ENCODE measurements at places on chromosomes 2 and 18.

DNA sequence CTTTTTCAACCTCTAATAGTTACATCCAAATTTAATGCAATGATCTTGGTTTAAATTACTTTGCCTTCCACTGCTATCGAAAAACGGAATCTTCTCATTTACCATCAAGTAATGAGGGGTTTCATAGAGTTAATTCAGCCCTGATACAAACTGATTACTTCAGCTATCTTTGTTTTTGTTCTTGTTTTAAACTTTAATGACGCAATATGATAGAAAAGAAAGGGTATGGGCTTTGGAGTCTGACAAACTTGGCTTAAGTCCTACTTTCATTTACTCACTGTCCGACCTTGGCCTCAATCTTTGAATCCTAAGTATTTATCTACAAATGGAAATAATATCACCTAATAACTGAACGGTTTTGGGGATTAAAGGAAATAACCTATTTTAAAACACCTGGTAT, 16.1 kb downstream of the ADAM17 start:
- no peak for DNase-seq

DNA sequence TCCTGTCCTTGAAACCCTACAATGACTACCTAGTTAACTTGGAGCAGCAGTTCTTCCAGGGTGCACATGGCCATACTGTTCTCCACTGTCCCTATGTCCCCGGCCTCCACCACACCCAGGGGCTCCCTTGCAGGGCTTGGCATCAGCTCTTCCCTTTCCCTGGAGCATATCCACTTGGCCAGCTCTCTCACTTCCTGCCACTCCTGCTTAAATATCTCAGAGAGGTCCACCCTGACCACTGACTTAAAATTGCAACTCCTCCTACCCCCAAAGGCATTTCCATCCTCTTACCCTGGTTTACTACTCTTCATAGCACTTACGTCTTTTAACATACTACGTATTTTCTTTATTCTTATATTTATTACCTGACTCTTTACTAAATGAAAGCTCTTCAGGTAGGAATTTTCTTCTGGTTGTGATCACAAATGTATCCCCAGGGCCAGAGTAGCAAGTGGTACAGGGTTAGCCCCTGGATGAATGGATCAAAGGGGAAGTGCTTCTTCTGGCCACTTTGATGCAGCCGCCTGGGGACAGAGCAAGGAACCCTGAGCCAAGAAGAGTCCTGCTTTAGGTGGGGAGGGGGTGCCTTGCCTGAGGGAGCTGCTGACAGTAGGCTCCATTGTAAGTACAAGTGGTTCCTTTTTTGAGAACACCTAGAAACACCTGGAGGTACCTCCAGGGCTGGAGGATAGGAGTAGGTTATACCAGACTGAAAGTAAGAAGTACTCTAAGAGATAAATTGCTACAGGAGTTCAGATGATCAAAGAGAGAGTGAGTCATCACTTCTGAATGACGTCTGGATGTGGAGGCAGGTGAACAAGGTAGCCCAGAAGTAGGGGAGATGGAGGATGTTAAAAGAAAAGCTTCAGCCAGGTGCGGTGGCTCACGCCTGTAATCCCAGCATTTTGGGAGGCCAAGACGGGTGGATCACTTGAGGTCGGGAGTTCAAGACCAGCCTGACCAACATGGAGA, 82.2 kb downstream of the SOCS6 start:
- DNase-seq, result no peak

DNA sequence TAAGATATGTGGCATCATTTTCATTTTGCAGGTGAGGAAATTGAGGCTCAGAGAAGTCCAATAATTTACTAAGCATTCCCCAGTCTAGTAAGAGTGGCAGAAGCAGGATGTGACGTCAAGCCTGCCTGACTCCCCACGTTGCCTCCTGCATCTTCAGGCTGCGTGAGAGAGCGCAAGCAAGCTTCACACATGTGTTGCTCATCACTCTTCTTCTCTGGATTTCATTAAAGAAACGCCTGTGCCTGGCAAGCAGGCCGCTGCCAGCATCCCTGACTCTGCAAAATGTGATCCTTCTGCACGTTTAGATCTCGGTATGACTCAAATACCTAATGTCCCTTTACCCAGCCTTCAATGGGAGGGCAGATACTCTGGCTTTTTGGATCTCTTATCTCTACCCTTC, 96.8 kb downstream of the PRKCE start:
- DNase-seq, result no peak

DNA sequence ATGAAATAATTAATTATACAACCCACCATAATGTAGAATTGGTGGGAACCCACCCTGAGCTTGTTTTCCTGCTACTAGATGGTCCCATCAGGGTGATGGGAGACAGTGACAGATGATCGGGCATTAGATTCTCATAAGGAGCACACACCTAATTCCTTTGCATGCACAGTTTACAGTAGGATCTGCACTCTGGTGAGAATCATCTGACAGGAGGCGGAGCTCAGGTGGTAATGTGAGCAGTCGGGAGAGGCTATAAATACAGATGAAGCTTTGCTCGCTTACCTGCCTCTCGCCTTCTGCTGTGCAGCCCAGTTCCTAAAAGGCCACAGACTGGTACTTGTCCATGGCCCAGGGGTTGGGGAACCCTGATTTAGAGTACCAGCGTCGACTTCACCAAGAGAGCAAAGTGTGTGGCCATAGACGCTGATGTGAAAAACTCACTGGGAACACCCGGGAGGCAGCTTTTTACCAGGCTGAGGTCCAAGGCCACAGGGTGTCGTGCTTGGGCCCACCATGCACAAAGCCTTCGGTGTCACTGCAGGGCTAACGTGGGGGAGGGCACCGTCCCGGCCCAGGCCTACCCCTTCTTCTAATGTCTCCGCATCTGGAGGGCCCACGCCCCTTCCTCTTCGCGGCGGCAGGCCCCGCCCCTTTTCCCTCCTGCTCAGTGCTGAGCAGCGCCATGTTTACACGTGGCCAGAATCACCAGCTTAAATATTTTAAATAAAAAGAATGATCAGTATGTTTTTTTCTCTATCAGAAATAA, 296.8 kb upstream of the HDAC4 start:
- DNase-seq, result no peak

DNA sequence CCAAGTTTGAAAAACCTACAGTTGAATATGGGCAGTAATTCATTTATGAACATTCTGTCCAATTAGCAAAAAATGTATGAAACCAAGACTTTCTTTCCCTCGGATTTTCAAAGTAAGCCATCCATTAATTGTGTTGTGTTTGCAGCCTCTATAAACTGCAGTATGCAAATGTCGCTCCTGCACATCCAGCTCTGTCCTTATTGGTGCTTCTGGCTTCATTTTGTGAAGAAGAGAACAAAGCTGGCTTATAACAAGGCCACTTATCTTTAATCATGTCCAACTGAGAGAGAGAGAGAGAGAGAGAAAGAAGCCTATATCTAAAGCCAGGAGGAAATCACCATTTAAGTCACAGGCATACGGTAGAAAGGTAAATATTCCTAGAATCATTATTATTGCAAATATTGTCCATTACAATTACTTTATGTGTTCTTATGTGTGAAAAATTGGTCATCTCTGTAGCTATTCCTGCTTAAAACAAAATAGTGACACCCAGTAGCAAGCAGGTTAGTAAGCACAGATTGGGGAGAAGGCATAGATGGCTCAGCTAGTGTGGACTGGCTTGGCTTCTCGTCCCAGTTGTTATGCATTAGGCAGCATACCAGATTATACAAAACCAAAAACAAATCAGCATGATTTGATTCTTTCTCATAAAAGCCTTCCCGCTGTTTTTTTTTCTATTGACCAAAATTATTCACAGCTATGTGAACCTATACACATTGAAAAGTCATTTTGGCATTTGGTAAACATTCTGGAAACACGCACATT, 726.4 kb upstream of the SOX11 start:
- DNase-seq, result no peak

GRCh38 chr2:166372046-166372445, 3.7 kb downstream of the SCN9A start:
- DNase-seq, result no peak

GRCh38 chr2:237118025-237118424, 32.3 kb downstream of the COPS8 start:
- no peak for DNase-seq

- DNase-seq, result no peak
Measured at GRCh38 chr2:45000341-45000901, 8.8 kb downstream of the SIX2 start.

GRCh38 chr2:36367895-36368353, 12.3 kb downstream of the CRIM1 start:
- no peak for DNase-seq

GRCh38 chr2:11769516-11769915, 23.1 kb downstream of the LPIN1 start:
- no peak for DNase-seq

GRCh38 chr2:5978131-5978751, 286.1 kb downstream of the SOX11 start:
- no peak for DNase-seq

DNA sequence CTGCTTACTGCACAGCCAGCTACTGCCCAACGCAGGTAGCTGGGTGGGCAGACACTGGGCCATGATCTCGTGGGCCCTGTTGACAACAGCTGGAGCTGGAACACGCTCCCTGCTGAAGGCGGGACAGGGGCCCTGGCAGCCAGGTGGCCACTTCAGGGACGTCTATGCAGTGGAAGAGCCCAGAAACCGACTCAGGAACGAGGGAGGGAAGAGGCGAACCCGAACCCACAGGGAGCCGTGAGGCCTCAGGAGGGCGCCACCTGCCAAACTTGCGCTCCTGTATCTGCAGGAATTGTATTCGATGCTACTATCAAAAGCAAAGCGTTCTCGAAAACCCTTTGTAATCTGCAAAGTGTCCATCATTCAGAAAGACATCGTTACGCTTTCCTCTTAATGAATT, 198.4 kb downstream of the EIPR1 start:
- DNase-seq, result no peak

DNA sequence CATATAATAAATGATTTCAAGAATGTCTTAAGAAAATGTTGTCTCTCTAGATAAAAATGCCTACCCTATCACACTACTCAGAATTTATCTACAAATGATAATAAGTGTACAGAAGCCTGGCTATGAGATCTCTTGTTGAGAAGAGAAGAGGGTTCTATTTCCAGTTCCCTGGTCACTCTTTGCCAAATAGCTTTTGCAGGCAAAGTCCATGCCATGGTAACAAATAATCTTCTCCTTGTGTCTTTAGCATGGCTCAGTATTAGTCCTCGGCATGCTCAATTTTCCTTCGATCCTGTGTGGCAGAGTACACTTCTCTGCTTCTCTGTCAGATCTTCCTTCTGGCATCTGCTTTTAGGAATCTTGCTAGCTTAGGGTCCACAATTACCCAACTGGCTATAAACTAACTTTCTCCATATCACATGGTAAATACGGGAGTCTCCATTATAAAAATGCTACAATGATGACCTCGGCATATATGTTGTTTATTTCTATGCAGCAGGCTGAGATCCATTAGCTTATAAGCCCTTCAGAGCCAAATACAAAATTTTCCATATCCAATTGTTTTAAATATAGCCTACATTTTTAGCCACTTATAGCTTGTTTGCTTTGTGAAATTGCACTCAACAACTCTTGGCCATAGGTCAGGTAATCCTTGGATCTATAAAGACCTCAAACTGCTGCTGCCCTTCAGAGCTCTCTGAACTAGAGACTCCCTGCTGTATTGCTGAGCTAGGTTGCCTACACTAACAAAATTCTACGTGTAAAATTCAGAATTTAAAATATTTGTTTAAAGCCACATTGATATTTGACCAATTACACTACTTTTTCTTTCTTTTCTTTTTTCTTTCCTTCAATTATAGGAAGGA, 157.5 kb downstream of the FSIP2 start:
- DNase-seq, result no peak
